Fibroblast of mammary gland (primary cell): ENCODE measurements at places on chromosomes 1 and 21.

DNA sequence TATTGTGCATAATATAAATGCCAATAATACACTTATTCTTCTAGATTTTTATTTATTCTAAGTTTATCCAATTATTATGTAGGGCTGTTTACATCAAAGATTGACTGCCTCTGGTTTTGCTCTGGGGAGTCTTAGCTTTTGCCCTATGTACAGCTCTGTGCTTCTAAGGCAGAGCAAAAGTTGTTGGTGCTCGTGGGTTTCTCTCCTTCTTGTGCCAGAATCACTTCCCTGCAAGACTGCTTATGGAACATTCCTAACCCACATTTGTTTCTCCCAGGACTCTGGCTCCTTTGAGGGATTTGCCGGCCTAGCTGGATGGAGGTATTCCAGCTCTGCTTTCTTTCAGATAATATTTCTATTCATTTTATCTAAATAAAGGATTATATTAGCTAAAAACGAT lies 849.1 kb downstream of the USP25 start:
- peak; percentile 27 for DNase-seq

DNA sequence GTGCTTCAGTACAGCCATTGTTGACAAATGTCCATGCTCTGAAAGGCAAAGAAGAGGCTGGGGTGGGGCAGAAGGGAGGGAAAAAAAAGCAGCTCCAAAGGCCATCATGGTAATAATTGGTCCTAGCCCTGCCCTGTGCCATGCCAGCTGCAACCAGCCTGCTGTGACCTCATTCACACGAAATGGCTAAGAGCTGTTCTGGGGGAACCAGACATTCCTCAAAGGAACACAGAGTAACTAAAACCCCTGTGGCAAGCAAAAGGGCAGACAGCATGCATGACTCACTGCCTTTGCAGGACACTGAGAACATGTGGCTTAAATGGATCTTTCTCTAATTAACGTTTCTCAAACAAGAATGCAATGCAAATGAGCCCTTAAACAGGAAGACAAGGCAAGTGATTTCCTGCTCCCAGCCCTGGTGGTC lies 42.3 kb downstream of the STYXL2 start:
- peak; percentile 83 for DNase-seq

DNA sequence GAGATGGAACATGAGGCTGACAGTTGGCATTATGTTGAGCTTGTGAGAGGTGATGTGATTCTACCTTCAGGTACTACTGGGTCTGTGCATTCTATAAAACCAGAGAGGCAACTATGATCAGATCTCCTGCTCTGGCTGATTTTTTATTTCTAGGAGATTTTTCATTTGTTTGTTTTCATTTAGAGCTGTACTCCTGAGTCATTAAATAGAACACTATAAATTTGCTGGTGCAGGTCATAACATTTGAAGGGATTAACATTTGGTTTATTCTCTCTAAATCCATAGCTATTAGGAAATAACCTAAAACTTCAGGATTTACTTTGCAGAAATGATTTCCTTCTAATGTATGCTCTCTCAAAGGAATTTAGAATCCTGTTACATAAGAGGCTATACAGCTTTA lies 42.9 kb downstream of the MAGI3 start:
- peak; percentile 14 for DNase-seq

DNA sequence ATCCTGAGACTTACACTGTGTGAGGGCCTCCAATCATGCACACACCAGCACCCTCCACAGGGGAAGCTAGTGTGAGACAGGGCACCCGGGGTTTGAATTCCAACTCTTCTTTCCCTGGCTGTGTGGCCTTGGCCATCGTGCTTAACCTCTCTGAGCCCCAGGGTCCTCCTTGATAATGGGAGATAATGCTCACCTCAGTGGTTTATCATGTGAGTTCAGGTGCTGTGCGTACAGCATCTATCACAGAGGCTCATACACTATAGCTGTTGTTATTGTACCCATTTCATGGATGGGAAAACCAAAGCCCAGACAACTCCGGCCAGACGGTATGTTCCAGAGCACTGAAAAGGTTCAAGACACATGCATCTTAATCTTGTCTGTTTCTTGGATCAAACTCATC lies 16.0 kb upstream of the UBXN10 start:
- DNase-seq, result no peak

DNA sequence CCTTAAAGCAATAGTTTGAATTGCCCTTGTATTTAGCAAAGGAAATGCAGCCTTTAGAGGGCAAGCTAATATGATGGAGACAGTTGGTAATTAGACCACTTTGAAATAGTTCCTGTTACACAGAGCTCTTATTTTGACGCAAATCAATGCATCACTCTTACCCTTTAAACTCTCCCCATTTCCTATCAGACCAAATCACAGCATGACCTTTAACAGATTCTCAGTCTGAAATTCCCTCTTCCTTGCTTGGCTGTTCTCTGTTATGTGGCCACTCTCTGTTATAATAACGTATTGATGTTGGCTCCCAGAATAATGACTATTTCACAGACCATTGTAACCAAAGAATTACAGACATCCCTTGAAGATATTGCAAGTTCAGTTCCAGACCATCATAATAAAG lies 66.9 kb upstream of the NGF start:
- no peak for DNase-seq

DNA sequence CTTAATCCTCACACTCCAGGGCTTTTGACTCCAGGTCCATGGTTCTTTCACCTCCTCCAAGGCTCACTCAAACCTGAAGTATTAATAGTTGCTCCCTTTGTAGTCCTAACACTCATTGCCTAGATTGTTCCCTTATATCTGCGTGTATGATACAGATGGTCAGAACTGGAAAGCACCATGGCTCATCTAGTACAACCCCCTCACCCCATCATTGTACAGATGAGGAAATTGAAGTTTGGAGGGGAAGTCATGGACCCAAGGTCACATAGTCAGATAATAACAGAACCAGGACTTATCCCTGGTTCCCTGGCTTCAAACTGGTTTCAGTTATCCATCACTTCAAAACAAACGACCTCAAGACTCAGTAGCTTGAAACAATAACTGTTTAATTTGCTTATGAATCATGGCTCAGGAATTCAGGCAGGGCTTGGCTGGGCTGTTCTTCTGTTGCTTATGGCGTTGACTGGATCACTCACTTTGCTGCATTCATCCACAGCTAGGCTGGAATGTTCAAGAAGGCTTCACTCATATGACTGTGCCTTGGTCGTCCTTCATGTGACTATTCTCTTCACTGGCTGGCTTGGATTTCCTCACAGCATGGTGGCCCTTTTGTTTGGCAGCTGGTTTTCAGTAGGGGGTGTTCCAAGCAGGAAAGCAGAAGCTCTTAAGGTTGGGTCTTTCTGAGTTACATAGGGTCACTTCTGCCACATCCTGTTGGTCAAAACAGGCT lies 5.0 kb downstream of the NOS1AP start:
- peak; percentile 12 for DNase-seq

GRCh38 chr1:227785805-227786671 lies 29.4 kb upstream of the PRSS38 start:
- DNase-seq, result no peak

GRCh38 chr1:74548961-74549750 lies 36.7 kb upstream of the LRRC53 start:
- no peak for DNase-seq

GRCh38 chr1:43885279-43885801 lies 48.3 kb upstream of the ARTN start:
- DNase-seq, result no peak

- DNase-seq, result no peak
Measured at GRCh38 chr1:36523850-36524249, 41.1 kb upstream of the CSF3R start.

DNA sequence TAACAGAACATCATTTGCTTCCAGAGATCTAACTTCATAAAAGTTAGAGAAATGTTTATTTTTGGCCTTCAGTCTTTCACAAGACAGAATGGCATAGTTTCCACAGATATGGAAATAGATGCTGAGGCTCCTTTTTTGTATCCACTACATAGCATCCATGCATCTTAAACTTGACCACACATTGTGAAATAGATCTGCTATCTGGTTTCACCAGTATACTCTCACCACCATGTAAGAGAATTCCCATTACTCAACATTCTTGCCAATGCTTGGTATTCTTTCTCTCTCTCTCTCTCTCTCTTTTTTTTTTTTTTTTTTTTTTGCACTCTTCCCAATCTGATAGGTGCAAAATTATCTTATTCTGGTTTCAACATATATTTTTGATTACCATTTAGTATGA lies 52.1 kb upstream of the PRMT6 start:
- DNase-seq, result no peak

DNA sequence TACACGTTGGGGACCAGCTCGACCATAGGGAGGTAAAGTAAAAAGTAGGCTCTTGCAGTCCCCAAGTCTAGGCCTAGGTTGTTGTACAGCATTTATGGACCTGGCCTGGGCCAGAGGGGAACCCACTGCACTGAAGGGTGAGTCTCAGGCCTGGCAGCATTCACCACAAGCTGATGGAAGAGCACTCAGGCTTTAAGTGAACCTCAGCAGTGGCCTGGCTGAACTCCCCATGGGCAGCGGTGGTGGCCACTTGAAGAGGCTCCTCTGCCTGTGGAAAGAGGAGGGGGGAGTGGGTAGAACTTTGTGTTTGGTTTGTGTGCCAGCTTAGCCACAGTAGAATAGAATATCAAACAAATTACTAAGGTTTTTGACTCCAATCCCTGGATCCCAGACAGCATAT lies 176.2 kb upstream of the PRMT6 start:
- DNase-seq, result no peak

- DNase-seq, result peak; percentile 50
Measured at GRCh38 chr1:203172184-203173010, 3.2 kb downstream of the MYBPH start.

GRCh38 chr1:44505210-44505993 lies 100.3 kb downstream of the RNF220 start:
- DNase-seq, result peak; percentile 55

DNA sequence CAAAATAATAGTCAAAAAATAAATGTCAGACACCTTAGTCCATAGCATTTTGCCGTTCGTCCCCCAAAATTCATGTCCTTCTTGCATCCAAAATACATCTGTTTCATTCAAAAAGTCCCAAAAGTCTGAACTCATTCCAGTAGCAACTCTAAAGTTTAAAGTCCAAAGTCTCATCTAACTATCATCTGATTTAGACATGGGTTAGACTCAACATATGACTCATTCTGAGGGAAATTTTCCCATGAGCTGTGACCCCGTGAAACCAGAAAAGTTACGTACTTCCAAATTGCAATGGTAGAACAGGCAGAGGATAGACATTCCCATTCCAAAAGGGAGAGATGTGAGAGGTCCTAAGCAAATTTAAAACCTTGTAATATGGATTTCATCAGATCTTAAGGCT lies 48.6 kb upstream of the CACHD1 start:
- DNase-seq, result peak; percentile 60

DNA sequence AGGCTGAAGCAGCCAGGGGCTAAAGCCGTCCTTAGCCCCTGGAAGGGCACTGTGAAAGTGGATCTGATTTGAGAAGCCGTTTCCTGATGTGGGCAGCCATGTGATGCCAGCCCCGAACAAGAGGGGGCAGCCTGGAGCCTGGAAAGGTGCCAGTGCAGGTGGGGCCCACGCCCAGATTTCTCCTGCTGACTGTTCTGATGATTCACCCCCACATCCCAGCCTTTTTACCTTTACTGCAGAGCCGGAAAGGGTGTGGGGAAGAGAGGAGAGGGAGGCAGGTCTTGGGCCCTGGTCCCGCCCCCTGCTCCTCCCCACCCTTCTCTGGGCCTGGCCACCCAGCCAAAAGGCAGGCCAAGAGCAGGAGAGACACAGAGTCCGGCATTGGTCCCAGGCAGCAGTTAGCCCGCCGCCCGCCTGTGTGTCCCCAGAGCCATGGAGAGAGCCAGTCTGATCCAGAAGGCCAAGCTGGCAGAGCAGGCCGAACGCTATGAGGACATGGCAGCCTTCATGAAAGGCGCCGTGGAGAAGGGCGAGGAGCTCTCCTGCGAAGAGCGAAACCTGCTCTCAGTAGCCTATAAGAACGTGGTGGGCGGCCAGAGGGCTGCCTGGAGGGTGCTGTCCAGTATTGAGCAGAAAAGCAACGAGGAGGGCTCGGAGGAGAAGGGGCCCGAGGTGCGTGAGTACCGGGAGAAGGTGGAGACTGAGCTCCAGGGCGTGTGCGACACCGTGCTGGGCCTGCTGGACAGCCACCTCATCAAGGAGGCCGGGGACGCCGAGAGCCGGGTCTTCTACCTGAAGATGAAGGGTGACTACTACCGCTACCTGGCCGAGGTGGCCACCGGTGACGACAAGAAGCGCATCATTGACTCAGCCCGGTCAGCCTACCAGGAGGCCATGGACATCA lies at the start of gene SFN:
TSS of gene SFN (plus strand) at position 369 of the 904 bp plus-strand sequence. CDS start at position 433, 64 bp downstream.
- no peak for DNase-seq

DNA sequence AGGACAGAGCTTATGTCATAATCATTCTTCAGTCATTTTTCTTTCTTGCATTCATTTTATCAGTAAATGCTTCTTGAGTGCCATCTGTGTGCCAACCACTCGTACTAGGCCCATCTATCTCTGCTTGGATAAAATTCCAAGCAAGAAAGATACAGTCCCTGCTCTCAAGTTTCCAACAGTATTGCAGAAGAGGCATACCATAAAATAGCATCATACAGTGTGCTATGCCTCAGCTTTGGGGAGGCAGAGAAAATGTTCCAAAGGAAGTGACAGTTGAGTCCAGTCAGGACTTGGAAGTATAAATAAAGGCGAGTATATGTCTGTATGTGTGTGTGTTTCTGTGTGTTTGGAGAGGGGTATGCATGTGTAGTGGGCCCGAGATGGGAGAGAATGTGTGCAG lies 113.4 kb upstream of the HOOK1 start:
- peak; percentile 51 for DNase-seq

GRCh38 chr1:25537153-25537831 lies 6.1 kb upstream of the LDLRAP1 start:
- no peak for DNase-seq

GRCh38 chr1:208336137-208336518 lies 91.9 kb upstream of the PLXNA2 start:
- DNase-seq, result no peak

GRCh38 chr1:22884806-22885530 lies 87.7 kb downstream of the LACTBL1 start:
- no peak for DNase-seq

DNA sequence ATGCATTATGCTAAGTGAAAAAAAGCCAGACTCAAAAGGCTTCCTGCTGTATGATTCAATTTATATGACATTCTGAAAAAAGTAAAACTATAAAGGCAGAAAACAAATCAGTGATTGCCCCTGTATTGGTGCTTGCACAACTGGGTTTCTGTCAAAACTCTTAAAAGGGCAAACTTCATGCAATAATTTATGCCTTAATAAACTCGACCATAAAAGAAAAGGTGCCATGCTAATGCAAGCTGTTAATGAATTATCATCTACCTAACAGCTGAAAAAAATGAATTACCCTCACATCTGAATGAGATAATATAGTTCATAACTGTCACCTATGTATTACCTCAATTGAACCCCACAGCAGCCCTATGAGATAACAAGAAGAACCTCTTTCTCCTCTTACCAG lies 120.8 kb upstream of the ATP1A1 start:
- DNase-seq, result no peak

GRCh38 chr1:33815061-33815460 lies 48.8 kb upstream of the HMGB4 start:
- DNase-seq, result peak; percentile 81

GRCh38 chr1:27724961-27725373 lies 794 bp upstream of the FAM76A start:
- DNase-seq, result no peak
